ENCODE measurements at places on chromosomes 12 and 14. TPM values are rescaled to one million over a fixed set of nuclear protein-coding genes. Genes with fewer than 3 reads are reported as not detected.
A peak's percentile ranks its signal among the peaks of the same experiment; 100 is the strongest.

Gene CCNT1
- total RNA-seq: 21.7 TPM

DNA sequence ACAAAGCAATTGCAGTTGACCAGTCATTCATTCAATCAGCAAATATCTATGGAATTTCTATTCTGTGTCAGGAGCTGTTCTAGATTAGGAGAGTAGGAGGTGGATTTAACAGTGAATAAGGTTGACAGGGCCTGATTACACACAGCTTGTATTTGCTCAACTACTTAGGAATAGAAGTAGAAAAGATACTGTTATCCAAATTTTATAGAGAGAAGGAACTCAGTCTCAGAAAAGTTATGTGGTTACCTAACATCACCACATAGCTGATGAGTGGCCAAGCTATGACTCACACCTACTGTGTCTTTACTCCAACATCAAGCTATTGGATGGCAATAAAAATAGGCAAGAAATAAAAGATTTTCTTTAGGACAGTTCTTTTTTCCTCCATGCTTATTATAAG lies 374.8 kb downstream of the RMST start:
- peak; percentile 28 for DNase-seq

- no peak for DNase-seq
Observed at GRCh38 chr12:31970199-31970598, 11.0 kb downstream of the RESF1 start.

DNA sequence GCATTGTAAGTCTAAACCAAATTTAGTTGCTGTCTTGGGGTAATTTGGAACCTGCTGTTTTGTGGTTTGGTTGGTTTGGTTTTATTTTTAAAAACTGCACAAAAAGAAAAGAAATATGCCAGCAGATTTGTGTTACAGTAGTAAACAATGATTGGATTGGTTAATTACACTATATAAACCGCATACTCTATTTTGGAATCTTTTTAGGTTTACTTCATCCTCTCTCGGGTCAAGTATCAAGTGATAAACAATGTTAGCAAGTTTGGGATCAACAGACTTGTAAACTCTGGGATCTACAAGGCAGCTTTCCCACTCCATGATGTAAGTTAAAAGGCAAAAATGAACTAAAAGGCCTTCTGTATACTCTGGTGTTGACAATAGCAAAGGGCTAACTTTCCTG lies 132.4 kb downstream of the ANO6 start:
- DNase-seq: no peak

Gene FAIM2
- 6.4 TPM for total RNA-seq

Gene KRT72
- not detected for total RNA-seq

GRCh38 chr12:62748941-62749468 lies 185.9 kb downstream of the PPM1H start:
- no peak for DNase-seq

DNA sequence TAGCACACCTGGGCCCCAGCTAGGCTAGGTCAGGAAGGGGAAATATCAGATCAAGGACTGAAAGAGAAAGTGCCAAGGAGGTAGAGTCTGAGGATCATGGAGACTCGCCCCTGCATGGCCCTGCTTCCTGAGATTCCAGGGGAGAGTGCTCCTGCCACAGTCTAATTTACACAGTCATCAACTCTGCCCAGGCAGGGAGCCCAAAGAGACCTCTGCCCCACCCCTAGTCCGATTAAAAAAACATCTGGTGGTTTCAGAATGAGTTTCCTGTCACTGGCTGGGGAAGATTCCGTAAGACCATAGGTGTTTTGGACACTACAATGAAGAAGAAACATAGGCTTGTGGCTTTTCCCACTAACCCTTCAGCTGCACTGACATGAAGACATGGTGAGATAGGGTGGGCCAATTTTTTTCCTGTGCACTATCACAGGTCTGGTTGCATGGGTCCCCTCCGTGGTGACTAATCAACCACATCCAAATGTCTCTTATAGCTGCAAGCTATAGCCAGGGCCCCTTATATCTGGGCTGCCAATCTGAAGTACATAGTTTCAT lies 31.5 kb upstream of the GZMB start:
- no peak for DNase-seq

DNA sequence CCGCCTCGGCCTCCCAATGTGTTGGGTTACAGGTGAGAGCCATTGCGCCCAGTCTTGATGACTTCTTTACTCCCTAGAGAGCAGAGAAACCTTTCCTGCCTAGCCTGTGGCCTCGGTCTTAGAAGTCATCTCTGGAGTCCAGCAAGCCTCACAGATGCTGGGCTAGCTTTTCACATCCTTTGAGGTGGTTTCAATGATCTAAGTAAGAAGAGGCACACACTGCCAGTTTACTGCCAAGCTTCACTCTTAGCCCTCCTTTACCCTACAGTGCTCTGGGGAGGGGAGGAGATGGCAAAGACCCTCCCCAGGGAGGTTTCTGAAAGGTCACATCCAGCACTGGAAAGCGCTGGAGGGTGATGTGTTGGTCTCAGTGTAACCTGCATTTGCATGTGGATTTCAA lies 304.8 kb downstream of the PCNX1 start:
- no peak for DNase-seq

Gene CELA1
- not detected for total RNA-seq

DNA sequence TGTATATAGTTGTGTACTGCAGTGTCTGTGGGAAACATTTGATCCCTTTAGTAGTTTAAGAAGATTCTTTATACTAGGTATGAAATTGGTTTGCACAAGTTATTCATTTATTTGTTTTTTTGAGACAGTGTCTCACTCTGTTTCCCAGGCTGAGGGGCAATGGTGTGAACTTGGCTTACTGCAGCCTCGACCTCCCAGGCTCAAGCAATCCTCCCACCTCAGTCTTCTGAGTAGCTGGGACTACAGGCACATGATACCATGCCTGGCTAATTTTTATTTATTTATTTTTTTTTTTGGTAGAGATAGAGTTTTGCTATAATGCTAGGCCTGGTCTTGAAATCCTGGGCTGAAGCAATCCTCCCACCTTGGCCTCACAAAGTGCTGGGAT lies 209.4 kb downstream of the RASSF9 start:
- DNase-seq: no peak

GRCh38 chr14:75609606-75610475 lies 31.4 kb downstream of the FLVCR2 start:
- no peak for DNase-seq

DNA sequence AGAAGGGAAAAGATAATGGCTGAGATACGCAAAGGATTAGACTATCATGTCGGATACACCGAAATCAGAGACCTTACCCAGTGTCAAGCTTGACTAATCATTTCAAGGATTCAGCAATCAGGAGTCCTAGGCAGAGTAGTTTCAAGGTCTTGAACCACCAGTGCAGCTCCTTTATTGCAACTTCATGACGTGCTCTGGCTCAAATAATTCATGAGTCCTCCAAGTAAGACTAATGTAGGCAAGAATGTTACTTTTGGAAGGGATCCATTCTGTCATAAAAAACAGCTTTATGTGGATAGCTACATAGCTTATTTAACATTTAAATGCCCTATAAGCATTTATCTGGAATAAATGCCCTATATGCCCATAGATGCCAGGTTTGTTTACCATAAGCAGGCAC lies 123.2 kb downstream of the LMO3 start:
- no peak for DNase-seq

DNA sequence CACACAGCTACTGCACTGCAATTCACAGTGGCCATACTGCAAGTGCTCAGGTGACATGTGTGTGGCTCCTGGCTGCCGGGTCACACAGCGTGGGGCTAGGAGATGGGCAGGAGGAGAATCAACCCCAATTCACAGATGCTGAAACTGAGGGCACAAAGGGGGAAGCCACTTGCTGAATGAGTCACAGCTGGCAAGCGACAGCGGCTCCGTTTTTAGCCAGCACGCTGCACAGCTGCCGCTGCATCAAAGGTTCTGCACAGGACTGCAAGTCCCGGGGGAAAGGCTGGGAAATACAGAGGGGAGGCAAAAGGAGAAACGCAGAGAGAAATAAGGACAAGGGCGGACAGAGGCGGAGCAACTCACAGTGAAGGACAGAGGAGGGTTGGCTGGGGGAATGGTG lies 57.9 kb downstream of the KDM2B start:
- no peak for DNase-seq

Gene HOXC10
- total RNA-seq: not detected

Gene EIF2S1
- 96.4 TPM for total RNA-seq

Gene TBX3
- 7.7 TPM for total RNA-seq

- DNase-seq: peak; percentile 29
Observed at GRCh38 chr12:1630827-1631591, 2.0 kb downstream of the WNT5B start.
